ENCODE measurements at places on chromosomes 12 and 14.

DNA sequence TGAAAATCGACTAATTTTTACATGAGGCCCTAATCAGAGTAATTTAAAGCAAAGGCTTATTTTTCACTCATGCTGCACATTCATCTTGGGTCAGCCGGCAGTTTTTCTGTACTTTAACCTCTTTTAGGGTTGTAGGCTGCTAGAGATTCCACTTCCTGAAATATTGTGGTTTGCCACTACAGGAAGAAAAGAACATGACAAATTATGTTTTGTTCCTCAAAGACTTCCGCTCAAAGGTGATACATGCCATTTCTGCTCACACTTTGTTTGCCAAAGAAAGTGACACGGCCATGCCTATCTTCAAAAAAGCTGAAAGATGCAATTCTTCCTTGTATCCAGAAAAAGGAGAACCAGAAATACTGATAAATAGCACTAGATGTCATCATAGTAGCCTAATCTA is 183.4 kb upstream of the PPFIA2 start:
- DNase-seq, result no peak

DNA sequence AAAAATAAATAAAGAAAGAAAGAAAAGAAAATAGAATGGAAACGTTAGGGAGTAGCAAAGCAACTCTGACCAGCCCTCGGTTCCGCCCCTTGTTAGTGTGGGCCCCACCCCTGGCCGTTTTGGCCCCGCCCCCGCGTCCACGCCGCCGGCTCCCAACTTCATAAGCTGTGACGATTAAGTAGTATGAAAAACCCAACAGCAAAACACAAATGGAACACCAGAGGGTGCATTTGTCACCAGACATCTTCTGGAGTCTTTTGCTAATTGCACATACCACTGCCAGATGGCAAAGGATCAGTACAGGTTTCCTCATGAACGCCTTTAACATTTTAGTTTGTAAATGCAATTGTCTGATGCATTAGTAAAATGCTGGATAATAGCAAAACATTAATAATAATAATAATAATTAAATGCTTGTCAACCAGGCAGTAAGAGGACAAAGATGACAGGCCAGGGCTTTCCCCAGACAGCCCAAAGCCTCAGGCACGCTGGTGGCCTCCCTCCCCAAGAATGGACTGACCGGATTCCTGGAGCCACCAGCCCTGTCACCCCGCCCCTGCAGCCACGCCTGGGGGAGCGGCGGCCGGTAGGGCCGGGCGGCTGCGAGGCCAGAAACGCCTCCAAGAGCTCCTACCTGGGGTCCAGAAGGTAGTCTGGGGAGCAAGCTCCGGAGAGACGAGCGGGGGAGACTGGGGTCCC is 23.6 kb downstream of the HSP90AA1 start:
- peak; percentile 71 for DNase-seq

- no peak for DNase-seq
Measured at GRCh38 chr14:73726025-73726961, 12.1 kb upstream of the PNMA1 start.

- peak; percentile 47 for DNase-seq
Measured at GRCh38 chr12:116708826-116709756, 28.8 kb downstream of the SPRING1 start.

GRCh38 chr12:76189851-76190250 is 105.4 kb upstream of the NAP1L1 start:
- no peak for DNase-seq

- DNase-seq, result no peak
Measured at GRCh38 chr12:69884386-69884785, 59.4 kb downstream of the MYRFL start.

All from activated CD8-positive, alpha-beta memory T cell treated with anti-CD3 and anti-CD28 coated beads, Interleukin-2, amount 50 U/mL, for 4 hours (primary cell).